Ovary (tissue), 10 donors: ENCODE measurements at places on chromosomes 1 and 21.

DNA sequence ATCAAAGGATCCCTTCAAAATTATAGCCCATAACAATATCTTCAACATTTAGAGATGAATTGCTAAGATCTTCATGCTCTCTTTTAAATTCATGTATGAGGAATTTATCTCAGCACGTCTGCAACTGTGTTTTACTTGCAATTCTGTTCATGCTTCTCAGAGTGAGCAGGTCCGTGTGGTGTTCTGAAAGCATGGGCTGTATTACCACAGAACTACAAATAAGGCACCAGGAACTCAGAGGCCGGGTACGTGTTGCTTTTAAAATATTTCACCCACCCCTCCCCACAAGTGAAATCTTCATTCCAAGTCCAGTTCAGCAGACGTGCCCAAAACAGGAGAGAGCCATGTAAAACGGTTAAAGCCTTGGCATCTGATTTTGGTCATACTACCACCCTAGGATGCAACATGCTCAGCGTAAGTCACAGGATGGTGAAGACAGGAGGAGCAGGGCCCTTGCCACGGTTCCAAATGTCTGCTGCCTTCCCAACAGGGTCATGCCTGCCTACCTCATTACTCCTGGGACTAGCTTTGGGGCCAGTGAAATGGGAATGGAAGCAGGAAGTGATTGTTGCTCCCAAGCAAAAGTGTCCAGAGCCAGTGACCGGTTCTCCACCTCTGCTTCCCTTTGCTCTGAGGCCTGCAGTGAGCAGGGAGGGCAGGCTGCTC is 133.7 kb downstream of the PTPN14 start:
- DNase-seq = no peak

DNA sequence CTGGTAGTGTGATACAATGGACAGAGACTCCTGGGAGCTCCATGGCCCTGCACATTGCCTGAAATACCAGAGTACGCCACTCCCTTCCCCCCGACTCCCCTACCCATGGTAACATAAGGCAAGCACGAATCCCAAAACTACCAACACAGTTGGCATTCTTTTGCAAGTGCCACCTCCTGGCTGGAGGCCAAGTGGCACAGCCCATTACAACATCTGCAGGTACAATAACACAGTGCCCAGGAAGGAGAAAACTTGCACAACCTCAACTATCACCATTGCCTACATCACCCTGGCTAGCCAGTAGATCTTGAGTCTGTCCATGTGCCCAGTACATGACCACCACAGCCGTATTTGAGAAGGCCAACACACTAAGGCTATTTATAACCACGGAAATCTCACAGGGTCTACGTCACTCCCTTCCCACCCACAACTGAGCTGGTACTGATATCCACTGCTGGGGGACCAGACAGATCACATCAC is 11.7 kb downstream of the ADAMTS1 start:
- DNase-seq = peak; percentile 55

DNA sequence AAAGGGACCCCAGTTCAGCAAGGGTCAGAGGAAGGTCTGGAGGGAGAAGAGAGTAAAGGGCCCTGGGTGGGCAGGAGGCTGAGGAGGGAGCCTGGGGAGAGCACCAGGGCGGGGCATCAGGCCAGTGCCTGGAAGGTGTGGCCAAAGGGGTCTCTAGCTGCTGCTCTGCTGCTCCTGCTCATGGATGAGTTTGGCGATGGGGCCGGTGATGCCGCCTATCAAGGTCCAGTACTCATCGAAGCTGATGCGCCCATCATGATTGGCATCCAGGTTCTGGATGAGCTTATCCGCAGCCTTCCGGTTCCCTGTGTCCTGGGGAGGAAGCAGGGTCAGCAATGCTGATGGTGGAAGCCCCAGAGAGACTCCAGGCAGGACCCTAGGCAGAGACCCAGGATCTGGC is 5.6 kb downstream of the S100A16 start:
- no peak for DNase-seq

DNA sequence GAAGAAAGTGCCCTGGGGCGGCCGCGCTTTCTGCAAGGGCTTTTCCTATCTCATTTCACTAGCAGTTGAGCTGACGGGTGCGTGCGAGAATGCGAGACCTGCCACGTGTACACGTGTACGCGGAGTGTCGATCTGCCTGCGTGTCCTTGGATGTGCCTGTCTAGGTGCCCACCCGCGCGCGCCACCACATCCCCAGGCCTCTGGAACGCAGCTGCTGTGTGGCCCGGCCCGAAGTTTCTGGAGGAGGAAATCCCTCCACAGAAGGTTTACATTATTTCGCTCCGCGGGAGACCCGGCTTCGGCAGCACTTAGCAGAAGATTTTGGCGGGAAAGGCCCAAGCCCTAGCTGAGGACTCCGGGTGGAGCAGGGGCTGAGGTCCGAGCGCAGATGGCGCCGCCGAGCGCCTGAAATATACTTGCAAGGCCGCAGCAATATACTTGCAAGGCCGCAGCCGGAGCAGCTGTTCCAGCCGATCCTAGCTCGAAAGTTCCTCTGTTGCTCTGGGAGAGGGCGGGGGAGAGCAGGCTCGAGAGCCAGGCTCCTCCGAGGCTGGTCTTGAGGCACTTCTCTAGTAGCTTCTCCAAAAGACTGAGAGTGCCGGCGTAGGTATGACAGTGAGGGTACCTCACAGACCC is 3.9 kb downstream of the TBX15 start:
- DNase-seq = no peak

- no peak for DNase-seq
These were observed 815.5 kb downstream of the BRINP3 start for GRCh38 chr1:189662190-189662589.

- DNase-seq = no peak
These were observed 42.5 kb downstream of the PTPRF start for GRCh38 chr1:43573066-43573800.

DNA sequence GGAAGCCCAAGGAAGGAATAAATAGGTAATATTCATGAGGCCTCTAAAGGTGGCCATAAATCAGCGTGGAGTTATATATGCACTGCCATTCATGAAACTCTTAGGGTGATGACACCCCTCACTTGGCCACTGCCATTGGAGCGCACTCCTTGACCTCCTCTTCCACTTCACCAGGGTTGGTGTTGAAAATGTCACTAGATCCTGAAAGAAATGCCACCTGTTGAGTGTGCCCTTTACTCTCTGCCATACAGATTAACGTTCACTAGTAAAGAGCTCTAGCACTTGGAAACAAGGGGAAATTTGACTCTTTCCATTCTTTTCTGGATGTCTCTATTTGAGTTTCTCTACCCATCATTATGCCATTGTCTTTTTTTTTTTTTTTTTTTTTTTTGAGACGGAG is 83.5 kb upstream of the GREM2 start:
- DNase-seq = no peak

DNA sequence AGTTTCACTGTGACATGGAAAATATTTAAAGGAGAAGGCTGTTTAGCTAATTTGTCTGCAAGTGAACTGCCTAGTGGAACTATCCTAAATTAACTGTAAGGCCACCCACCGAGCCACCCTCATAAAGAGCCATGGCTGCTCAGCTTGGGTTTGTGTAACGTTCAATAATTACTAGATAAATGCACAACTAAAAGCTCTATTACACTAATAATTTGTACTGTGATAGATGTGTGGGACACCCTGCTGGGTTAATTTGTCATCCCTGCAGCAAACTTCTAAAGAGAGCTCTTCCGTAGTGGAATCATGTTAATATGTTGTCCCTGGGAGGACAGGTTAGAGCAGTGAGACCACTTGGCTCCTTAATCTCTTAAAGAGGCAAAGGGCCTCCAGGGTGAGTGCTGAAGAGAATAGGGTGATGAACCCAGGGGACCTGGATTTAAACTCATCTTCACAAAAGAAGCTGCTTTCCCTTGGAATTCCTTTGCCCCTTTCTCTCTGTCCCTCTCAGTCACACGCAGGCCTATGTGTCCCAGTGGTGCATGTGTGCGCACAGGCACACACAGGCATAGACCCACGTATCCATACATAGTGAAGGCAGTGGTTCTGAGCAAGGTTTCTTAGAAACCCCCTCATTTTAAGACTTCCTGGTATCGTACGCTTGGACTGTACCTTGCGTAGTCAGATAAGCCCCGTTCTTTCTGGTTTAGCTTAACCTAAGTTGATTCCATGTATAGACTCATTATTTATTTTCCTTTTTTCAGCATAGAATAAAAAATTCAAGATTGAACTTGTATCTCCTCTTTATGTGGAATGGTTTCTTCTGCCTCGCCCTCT is 310.3 kb downstream of the NFIA start:
- DNase-seq = no peak

GRCh38 chr1:39213511-39214002 is 9.1 kb downstream of the MACF1 start:
- DNase-seq = no peak

- DNase-seq = no peak
These were observed 523.5 kb upstream of the ADGRL4 start for GRCh38 chr1:79530055-79530454.

DNA sequence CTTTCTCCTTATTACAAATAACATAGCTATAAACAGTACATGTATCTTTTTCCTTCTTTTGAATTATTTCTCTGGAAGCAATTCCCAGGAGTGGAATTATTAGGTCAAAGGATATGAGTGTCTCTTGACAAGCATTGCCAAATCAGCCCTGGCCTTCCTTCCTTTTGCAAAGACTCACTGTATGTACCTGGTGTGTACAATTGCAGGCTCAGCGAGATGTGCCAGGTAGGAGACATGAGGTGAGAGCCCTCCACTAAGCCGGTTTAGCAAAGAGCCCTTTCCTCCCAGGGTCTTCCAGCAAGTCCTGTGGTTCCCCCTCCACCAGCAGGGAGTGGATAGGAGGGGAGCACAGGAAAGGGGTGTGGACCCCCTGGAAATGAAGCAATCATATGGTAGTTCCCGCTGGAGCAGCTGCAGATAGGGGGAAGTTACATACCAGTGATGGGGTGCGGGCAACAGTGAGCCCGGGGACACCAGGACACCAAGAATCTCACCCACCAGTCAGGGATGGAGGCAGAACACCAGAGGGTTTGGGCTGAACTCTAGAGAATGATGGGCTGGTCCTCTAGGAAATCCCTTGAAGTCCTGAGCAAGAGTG is 18.3 kb downstream of the RCSD1 start:
- DNase-seq = no peak

GRCh38 chr21:27079636-27080240 is 112.8 kb upstream of the ADAMTS5 start:
- DNase-seq = no peak

- no peak for DNase-seq
These were observed 53.0 kb upstream of the CNN3 start for GRCh38 chr1:94979656-94980581.

- no peak for DNase-seq
These were observed 79.6 kb downstream of the PLXNA2 start for GRCh38 chr1:208164609-208165008.

DNA sequence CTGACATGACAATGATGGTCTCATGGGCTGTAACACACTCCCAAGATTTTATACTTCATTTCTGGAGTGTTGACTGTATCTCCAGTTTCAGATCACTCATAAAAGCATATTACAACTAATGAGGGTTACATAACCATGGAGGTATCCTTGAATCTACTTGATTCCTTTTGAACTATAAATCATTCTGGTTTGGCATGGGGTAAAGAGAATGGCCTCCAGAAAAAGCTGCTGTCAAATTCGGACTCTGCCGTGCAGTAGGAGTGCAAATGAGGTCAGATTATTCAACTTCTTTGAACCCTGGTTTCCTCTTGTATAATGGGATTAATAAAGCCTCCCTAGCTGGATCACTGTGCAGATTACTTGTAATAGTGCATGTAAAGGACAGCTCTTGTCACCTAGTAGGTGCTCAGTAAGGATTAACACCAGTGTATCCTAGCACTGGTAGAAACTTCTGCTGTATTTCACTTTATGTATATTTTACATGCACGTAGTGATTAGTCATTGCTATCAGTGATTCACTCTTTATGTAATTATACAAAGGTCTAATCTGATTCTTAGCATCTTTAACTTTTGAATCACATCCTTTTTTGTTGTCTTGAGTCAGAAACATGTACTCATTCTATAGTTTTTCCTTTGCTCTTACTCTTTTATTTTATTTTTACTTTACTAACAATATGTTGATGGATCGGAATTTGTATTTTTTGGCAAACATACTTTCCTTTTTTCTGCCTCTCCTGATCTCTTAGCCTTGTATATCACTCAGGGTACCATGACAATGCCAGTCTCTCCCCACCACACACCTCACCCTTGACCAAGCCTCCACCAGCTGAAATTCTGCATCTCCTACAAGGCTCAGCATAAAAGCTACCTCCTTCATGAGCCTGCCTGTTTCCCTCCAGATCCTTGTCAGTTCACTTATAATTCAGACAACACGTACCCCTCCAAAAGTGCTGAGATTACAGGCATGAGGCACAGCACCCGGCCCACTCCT is 3.2 kb downstream of the LRRC8C start:
- DNase-seq = no peak

GRCh38 chr1:31570906-31571305 is 5.4 kb upstream of the TINAGL1 start:
- DNase-seq = no peak

- no peak for DNase-seq
These were observed 7.0 kb downstream of the CSDE1 start for GRCh38 chr1:114750780-114751179.

DNA sequence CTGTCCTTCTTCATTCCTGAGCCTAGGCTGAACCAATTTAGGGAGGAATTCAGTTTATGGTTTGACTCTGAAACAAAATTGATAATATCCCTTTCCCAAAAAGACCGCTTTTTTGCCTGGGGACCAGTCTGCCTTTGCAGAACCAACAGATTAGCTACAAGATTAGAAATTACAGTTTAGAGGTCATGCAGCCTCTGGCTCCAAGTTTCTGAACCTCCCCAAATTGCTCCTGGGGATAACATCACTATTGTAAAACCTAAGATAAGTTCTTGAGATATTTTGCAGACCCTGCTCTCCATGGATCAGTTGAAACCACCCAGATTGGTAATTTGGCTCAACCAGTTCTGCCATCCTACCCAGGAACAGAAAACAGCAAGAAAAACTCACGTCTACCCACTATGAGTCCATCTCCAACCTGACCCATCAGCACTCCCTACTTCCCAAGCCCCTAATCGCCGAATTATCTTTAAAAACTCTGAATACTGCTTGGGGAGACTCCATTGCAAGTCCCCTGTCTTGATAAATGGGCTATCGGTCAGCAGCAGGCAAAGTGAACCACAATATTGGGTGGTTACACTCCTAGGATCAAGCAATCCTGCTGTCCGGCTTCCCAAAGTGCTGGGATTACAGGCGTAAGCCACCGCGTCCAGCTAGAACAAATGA is 605 bp upstream of the RABGGTB start:
- DNase-seq = no peak
